NCI-H1930 (cell line): ENCODE measurements at places on chromosomes 16 and 17.

DNA sequence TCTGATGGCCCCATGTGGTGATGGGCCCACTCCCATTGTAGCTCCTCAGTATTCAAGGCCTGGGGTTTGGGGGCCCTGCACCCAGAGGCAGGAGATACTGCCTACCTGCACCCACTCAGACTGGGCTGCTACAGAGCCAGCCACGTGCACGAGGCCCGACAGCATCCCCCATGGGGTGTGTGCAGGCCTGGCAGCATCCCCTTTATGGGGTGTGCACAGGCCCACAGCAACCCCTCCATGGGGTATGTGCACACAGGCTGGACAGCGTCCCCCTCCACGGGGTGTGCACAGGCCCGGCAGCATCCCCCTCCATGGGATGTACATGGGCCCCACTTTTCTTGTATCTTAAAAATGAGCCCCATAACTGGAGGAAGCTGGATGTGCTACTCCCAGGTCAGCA is 156.0 kb downstream of the RBFOX3 start:
- DNase-seq = no peak

DNA sequence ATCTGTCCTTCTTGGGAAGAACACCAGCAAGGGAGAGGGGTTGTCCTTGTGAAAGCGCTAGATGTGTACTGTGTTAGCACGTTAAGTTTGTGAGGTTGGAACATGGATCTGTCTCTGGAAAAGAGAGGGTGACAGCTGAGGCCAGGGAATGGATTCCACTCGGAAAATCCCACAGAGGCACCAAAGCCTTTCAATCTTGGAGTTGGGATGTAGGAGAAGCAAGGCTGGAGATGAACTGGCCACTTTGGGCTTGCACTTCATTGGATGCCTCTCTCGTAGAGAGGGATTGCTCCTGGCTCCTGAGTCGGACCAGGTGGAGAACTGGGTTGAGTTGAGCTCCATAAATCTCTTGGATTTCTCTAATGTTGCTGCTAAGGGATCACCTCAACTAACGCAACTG is 67.2 kb downstream of the CCDC182 start:
- DNase-seq = no peak

DNA sequence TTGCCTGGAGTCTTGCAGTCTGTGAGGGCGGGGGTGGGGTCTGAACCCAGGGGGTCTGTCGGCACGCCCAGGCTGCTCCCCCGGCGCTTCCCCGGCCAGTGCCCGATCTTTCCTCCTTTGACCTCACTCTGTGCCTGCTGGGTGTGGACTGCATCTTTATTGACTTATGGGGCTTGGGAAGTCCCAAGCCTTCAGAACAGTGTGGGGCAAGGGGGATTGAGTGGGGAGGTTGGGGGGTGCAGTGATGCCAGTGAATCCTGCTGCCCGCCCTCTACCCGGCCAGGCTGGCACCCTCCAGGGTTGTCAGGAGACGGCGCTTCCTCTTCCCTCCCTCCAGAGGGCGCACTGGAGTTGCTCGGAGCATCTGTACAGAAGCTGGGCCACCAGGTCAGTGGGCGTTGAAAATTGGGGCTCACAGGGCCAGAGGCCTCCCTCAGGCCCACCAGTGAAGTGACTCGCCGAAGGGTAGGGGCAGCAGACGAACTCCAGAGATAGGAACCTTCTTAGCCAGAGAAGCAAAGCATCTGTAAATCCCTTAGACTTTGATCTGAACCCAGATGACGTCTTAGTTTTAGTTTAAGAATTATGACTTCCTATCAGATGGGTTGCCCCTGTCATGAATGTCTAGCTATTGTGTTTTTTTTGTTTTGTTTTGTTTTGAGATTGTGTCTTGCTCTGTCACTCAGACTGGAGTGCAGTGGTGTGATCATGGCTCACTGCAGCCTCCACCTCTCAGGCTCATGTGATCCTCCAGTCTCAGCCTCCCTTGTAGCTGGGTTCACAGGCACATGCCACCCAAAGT is 184.8 kb upstream of the CIBAR2 start:
- peak; percentile 7 for DNase-seq

- no peak for DNase-seq
Measured at GRCh38 chr17:4247361-4247970, 16.3 kb downstream of the ANKFY1 start.

GRCh38 chr16:29809850-29810698 is 1.9 kb upstream of the PRRT2 start:
- DNase-seq = no peak

- no peak for DNase-seq
Measured at GRCh38 chr17:55748841-55749240, 2.0 kb upstream of the PCTP start.

GRCh38 chr16:75267631-75268264 is 16.3 kb upstream of the BCAR1 start:
- no peak for DNase-seq
